ENCODE measurements at places on chromosomes 2 and 18. TPM values are rescaled to one million over a fixed set of nuclear protein-coding genes. Genes with fewer than 3 reads are reported as not detected.

DNA sequence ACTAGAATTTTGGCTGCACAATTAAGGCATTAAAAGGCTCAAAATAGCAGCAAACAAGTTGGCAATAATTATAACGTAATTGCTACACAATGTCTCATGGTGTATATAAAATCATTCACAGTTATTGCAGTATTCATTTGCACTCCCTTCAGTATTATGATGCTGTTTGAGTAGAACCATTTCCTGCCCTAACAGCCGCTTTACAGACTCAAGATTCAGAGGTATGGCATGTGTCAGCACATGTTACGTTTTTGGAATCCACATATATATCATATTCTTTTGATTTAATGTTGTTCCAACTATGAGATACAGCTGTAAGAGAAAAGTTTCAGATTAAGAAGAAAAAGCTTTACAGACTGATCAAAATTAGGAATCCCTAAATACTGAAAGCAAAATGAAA lies 56.3 kb upstream of the NCKAP5 start:
- DNase-seq = no peak

- DNase-seq = no peak
Measured at GRCh38 chr18:58533766-58534165, 95.1 kb downstream of the ALPK2 start.

GRCh38 chr2:7027956-7028655 lies 110.9 kb downstream of the RNF144A start:
- no peak for DNase-seq

DNA sequence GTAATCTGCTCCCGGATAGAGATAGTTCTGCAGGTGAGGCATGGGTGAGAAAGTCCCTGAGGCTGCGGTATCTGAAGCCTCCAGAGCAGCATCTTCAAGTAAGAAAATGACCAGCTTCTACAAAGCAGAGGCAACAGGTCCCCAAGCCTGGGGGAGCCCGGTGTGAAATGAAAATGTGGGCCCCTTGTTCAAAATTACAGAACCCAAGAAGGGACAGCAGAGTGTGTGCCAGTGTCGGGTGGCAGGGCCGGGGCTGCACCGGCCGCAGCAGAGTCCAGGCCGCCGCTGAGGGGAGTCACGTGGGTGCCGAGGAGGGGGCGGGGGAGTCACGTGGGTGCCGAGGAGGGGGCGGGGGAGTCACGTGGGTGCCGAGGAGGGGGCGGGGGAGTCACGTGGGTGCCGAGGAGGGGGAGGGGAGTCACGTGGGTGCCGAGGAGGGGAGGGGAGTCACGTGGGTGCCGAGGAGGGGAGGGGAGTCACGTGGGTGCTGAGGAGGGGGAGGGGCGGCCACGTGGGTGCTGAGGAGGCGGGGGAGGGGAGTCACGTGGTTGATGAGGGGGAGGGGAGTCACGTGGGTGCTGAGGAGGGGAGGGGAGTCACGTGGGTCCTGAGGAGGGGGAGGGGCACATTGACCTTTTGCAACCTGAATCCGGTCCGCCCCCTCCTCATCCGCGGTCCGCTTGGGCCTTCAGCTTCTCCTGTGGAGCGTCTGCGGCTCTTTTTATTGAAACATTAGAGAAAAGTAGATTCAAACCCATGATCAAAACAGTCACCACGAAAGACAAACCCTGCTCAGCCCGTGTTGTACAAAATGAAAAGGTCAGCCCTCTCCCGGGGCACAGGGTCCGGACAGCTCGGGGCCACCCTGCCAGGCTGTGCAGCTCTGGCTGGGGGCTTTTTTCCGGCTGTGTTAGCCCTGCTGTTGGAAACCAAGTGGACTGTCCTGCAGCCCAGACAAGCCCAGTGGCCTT lies 10.4 kb downstream of the COLEC11 start:
- DNase-seq = peak; percentile 77

DNA sequence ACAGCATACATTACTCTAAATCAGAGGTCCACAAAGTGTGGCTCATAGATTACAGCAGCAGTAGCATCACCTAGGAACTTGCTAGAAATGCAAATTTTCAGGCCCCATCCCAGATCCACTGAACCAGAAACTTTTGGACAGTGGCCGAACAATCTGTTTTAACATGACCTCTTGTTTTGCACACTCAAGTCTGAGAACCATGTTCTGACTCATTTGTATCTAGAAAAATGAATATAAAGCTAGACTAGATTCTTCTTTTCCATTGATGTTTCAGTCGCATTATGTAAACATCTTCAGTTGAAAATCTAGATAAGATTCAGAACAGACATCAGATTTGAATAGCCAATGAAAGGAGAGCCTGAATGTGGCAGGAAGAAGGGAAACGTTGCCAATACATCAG lies 608.8 kb downstream of the LRP1B start:
- no peak for DNase-seq

DNA sequence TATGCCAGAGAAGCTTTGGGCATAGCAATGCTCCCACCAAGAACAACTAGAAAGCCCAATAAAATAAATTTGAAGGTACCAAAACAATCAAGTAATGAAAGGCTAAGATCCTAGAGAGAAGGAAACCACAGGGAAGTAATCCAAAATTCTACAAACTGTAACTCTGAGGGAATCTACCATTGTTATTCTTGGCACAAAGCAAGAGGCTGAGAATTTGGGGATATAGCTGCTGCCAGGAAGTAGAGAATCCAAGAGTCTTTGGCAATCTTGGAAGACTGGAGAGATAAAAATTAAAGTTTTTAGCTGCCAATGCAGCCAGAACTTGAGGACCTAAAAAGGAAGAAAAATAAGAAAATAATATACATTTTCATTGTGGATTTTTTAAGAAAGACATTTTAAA lies 68.5 kb downstream of the PIGN start:
- DNase-seq = no peak

The TRIM43 gene
- total RNA-seq = not detected

All from activated T-cell treated with anti-CD3 and anti-CD28 coated beads, Interleukin-2, amount 50 U/mL, for 72 hours (primary cell).